Activated CD8-positive, alpha-beta T cell treated with anti-CD3 and anti-CD28 coated beads for 36 hours (primary cell): ENCODE measurements at places on chromosomes 16 and 17. TPM values are rescaled to one million over a fixed set of nuclear protein-coding genes. Genes with fewer than 3 reads are reported as not detected.

TMEM235 gene
- not detected for total RNA-seq

CES1 gene
- total RNA-seq: not detected

NHLRC4 gene
- 0.41 TPM for total RNA-seq

DCTN5 gene
- total RNA-seq: 54.1 TPM

TMEM106A gene
- total RNA-seq: 9.2 TPM

ALOX12B gene
- total RNA-seq: 4.3 TPM

DNA sequence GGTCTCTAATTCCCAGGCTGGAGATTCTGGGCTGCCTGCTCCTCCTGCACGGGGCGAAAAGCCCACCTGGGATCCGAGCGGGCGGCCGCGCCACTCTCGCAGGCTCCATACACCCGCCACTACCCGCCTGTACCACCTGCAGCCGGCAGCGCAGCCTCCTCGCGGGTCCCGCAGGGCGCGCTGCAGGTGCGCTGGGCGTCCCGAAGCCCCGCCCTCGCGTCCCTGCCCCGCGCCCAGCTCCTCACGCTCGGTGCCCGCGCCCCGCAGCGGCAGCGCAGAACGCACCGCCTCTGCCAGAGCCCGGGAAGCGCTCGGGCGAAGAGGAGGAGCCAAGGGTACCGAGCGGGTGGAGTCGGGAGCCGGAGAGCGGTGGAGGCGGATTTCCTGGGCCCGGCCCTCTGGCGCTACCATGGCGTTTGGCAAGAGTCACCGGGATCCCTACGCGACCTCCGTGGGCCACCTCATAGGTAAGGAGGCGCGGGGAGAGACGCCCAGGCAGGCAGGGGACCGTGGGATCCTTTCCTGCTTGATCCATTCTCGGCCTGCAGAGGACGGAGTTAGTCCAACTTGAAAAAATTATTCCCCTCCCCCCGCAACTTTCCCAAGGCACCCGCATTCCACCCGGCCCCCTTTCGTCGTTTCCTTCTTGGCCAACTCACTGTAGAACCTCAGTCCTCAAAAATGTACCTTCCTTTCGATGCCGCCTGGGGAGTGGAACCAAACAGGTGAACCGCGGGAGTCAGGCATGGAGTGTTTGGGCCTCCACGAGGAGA is at the start of gene TOM1L1:
TSS of gene TOM1L1 (plus strand) at position 396 of the 773 bp plus-strand sequence. CDS start at position 410, 14 bp downstream.
- H3K4me3 ChIP-seq: peak within 1 kb of the TSS; percentile 33
- peaks cover 38% of the 10 kb centered on the region for H3K27me3 ChIP-seq
- DNase-seq: peak; percentile 30
- H3K36me3 ChIP-seq: no peaks in the 10 kb centered on the region
- peaks cover 7% of the 10 kb centered on the region for H3K4me1 ChIP-seq
- H3K27ac ChIP-seq: no peak within 1 kb of the TSS

DNA sequence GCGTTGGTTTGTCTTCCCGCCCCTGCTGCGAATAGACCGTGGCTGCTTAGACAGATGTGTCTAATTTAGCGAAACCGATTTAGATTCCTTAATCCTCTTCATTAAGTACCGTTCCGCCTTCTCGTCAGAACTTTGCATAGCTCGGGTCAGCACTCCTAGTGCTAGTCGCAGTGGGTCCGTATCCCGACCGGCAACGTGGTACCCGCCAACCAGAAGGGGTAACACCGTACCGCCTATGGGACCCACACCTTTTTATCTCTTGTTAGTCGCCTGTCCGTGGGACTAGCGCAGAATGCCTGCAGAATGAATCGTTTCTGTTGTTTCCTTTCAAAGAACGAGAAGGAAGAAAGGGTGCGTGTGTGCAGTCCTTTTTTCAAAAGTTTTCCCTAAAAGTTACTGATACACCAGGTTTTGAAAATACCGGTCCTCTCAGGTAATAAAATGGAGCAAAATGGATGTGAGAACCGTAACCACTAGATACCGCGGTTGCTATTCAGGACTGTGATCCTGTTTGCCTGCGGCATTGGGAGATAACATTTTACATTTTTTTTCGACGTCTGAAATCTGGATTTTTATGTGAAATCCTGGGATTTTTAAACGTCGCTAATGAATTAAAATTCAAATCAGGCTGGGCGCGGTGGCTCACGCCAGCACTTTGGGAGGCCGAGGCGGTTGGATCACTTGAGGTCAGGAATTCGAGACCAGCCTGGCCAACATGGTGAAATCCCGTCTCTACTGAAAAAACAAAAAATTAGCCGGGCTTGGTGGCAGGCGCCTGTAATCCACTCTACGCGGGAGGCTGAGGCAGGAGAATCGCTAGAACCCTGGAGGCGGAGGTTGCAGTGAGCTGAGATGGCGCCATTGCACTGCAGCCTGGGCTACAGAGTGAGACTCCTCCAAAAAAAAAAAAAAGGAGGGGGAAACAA is 998 bp upstream of the SRSF1 start:
- peaks cover 54% of the 10 kb centered on the region for H3K36me3 ChIP-seq
- no peaks in the 10 kb centered on the region for H3K27me3 ChIP-seq
- peak overlapping the region; percentile 99 for H3K27ac ChIP-seq
- peaks cover 31% of the 10 kb centered on the region for H3K4me1 ChIP-seq

DNA sequence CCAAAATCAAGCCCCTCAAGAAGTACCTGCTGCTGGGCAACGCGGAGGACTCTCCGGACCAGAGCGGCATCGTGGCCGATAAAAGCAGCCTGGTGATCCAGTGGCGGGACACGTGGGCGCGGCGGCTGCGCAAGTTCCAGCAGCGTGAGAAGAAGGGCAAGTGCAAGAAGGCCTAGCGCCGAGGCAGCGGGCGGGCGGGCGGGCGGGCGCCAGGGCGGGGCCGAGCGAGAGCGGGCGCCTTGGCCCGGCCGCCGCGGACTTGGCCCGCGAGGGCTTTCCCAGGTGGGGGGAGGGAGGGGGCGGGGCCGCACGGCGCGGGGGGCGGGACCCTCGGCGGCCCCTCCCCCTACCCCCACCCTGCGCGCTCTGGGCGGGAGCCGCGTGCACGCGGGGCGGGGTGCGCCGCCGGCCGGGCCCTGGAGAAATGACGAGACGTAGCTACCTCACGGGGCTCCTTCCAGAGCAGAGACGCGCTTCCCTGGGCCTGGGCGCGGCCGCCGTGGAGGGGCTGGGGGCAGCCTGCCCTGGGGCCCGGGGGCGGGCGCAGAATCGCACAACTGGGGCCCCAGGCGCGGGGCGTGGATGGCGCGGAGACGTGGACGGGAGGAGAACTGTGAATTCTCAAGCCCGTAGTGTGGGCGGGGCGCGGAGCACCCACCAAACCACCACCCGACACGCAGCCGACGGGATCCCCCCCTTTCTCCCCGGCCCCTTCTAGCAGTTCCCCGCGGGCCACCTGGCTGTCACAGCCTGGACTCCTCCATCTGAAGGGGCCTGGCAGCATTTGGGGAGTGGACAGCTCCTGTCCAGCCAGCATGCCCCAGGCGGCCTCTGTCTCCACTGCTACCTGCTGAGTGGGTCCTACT is 218.7 kb downstream of the NTN1 start:
- no peaks in the 10 kb centered on the region for H3K36me3 ChIP-seq
- peak overlapping the region; percentile 85 for H3K27ac ChIP-seq
- peak overlapping the region; percentile 76 for H3K4me3 ChIP-seq
- peak; percentile 72 for DNase-seq
- H3K27me3 ChIP-seq: peaks cover 4% of the 10 kb centered on the region

DNA sequence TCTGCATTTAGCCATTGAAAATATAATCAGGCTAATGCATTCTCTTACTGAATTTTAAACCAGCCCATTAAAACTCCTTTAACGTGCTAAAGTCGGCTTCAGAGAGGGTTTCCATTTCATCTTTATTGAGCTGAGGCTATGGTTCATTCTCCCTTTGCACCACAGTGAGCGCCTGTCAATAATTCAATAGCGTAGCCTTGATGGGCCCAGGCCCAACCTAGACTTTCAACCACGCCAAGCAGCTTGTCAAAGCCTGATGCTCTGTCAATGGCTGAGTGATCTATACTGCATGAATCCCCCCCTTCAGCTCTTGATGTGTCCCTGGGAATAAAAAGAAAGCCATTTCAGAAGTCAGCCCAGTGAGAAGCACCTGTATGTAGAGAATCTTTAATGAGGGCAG is 106.0 kb downstream of the RBFOX1 start:
- H3K27ac ChIP-seq: no peak overlapping the region
- H3K4me1 ChIP-seq: no peaks in the 10 kb centered on the region
- H3K27me3 ChIP-seq: no peaks in the 10 kb centered on the region
- no peaks in the 10 kb centered on the region for H3K36me3 ChIP-seq
- H3K4me3 ChIP-seq: no peak overlapping the region

DNA sequence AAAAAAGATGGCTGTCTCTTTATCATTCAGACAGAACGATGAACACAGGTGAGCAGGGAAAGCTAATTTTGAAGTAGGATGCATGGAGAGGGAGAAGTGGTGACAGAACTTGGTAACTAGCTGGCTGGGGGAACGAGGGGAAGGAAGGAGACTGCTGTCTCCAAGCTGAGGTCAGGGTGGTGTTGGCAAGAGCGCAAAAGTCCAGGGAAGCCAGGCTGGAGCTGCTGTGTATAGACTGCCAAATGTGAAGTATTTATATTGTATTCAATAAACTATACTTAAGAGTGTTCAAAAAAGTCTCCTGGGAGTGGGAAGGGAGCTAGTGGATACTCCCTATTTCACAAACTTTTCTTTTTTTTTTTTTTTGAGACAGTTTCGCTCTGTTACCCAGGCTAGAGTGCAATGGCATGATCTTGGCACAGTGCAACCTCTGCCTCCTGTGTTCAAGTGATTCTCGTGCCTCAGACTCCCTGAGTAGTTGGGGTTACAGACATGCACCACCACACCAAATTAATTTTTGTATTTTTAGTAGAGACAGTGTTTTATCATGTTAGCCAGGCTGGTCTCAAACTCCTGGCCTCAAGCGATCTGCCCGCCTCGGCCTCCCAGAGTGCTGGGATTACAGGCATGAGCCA is 8.2 kb downstream of the TMEM106A start:
- DNase-seq: no peak
- H3K4me1 ChIP-seq: peaks cover 27% of the 10 kb centered on the region
- no peak overlapping the region for H3K4me3 ChIP-seq
- H3K27me3 ChIP-seq: no peaks in the 10 kb centered on the region
- no peak overlapping the region for H3K27ac ChIP-seq

DNA sequence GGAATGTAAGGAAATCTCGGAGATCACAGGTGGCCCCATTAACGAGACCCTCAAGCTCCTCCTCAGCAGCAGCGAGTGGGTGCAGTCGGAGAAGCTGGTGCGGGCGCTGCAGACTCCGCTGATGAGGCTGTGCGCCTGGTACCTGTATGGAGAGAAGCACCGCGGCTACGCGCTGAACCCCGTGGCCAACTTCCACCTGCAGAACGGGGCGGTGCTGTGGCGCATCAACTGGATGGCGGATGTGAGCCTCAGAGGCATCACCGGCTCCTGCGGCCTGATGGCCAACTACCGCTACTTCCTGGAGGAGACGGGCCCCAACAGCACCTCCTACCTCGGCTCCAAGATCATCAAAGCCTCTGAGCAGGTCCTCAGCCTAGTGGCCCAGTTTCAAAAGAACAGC is 16.2 kb downstream of the MLYCD start:
- peaks cover 37% of the 10 kb centered on the region for H3K36me3 ChIP-seq
- H3K27ac ChIP-seq: no peak overlapping the region

DNA sequence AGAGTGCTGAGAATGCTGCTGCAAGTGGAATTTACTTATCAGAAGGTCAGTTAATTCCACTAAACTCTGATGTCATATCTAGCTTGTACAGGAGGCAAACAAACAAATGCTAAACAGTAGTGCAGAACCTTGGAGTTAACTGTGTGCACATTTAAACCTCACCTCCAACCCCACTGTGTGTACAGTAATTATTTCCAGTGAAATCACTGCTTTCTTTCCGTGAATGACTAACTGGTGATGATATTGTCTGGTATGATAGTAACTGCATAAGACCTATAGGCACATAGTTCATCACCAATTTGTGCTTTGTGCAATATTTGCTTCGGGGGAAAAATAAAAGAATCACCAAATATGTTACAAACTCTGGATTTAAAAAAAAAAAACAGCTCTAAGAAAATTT is 492.5 kb upstream of the HSBP1 start:
- H3K4me1 ChIP-seq: no peaks in the 10 kb centered on the region
- H3K4me3 ChIP-seq: no peak overlapping the region
- no peak overlapping the region for H3K27ac ChIP-seq
- H3K36me3 ChIP-seq: no peaks in the 10 kb centered on the region
- DNase-seq: no peak

- no peaks in the 10 kb centered on the region for H3K27me3 ChIP-seq
- no peak overlapping the region for H3K4me3 ChIP-seq
- H3K4me1 ChIP-seq: no peaks in the 10 kb centered on the region
- no peak for DNase-seq
- no peak overlapping the region for H3K27ac ChIP-seq
These were observed 410.4 kb upstream of the CDH11 start for GRCh38 chr16:65532258-65532657.

GRCh38 chr17:68711858-68712257 is 110.7 kb upstream of the FAM20A start:
- H3K4me1 ChIP-seq: no peaks in the 10 kb centered on the region
- H3K27ac ChIP-seq: no peak overlapping the region
- no peak overlapping the region for H3K4me3 ChIP-seq
- H3K27me3 ChIP-seq: peaks cover 18% of the 10 kb centered on the region

GRCh38 chr17:75130059-75130631 is 1.4 kb downstream of the NT5C start:
- H3K4me3 ChIP-seq: peak overlapping the region; percentile 86
- DNase-seq: no peak
- H3K4me1 ChIP-seq: peaks cover 22% of the 10 kb centered on the region
- H3K27me3 ChIP-seq: no peaks in the 10 kb centered on the region

DNA sequence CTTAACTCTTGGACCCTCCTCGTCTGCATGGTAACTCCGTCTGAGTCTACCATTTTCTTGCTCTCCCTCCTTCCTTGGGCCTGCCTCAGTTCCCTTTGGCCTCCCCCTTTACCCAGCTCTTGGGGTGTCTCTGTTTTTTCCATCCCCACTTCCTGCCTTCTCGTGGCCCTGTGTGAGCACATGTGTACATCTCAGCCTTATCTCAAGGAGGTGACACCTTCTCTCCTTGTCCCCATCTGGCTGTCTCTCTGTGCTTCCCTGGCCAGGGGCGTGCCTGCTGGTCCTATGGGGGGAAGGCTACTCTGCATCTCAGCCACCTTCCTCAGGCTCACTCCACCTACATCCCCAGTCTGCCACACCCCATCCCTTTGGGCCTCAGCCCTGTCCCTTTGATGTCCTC is 6.6 kb downstream of the CTF1 start:
- H3K36me3 ChIP-seq: peaks cover 4% of the 10 kb centered on the region
- H3K27ac ChIP-seq: peak overlapping the region; percentile 99
- peak; percentile 48 for DNase-seq
- H3K27me3 ChIP-seq: no peaks in the 10 kb centered on the region
- peak overlapping the region; percentile 87 for H3K4me3 ChIP-seq

GRCh38 chr17:50952013-50952412 is 85.9 kb upstream of the TOB1 start:
- H3K27me3 ChIP-seq: no peaks in the 10 kb centered on the region
- peaks cover 9% of the 10 kb centered on the region for H3K4me1 ChIP-seq
- H3K36me3 ChIP-seq: no peaks in the 10 kb centered on the region
- no peak overlapping the region for H3K27ac ChIP-seq
- no peak for DNase-seq
